NT2/D1 (cell line): ENCODE measurements at places on chromosomes 11 and 22.

DNA sequence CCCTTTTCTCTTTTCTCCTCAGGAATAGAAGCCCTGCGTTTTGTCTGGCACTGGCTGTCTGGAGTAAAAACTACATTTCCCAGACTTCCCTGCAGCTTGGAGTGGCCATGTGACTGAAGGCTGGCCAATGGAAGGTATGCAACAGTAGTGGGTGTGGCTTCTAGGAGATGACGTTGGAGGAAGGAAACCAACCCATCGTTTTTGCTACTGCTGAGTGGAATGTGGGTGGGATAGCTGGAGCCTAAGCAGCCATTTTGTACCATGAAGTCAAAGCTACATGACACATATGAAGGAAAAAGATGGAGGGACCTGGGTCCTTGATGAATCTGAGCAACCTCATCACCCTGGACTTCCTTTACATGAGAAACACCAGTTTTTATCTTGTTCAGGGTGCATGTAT lies 19.6 kb downstream of the FGF3 start:
- peak; percentile 70 for DNase-seq

- no peak for DNase-seq
Observed at GRCh38 chr11:36501236-36501635, 8.8 kb downstream of the TRAF6 start.

- DNase-seq, result no peak
Observed at GRCh38 chr11:83115026-83115425, 41.9 kb upstream of the PCF11 start.

DNA sequence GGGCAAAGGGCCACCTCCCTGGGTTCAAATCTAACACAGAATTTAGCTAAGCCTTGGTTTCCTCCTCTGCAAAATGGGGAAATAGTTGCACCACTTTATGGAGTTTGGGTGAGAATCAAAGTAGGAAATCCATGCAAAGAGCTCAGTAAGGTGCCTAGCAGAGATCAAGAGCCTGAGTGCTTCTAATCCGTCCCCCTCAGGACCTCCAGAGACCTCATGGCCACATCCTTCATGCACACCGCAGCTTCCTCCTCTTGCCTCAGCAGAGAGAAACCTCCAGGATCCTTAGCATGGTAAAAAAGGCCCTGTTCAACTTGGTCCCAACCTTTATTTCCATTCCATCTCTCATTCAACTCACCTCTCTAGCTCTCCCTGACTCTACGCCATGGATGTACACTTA lies 37.8 kb upstream of the NAV2 start:
- DNase-seq, result no peak

DNA sequence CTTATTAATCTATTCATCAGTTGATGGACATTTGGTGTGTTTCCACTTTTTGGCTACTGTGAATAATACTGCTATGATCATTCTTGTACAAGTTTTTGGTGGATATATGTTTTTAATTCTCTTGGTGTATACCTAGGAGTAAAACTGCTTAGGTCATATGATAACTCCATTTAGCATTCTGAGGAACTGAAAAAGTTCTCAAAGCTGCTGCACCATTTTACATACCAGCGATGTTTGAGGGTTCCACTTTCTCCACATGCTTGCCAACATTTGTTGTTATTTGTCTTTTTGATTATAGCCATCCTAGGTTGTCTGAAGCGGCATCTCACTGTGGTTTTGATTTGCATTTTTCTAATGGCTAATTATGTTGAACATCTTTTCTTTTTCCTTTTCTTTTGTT lies 4.1 kb upstream of the ACER3 start:
- no peak for DNase-seq

DNA sequence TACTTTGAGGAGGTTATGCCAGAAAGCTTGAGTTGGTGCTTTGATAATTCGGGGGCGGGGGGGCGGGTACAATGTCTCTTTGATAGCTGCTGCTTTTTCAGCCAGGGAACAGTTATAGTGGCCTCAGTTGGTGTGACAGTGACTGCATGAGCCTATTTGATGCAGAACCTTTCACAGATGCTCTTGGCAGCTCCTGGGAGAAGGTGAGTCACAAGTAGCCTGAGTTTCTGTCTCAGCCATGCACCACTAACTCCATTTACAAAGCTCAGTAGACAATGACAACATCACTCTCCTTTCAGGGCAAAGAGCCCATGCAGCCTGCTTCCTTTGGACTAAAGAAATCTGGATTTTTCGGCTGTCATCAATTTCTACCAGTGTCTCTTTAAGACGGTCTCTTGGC lies 42.1 kb upstream of the SEZ6L start:
- DNase-seq, result no peak

- no peak for DNase-seq
Observed at GRCh38 chr22:50169774-50170341, 673 bp upstream of the PANX2 start.

GRCh38 chr11:36093548-36093947 lies 149.7 kb downstream of the LDLRAD3 start:
- DNase-seq, result no peak

DNA sequence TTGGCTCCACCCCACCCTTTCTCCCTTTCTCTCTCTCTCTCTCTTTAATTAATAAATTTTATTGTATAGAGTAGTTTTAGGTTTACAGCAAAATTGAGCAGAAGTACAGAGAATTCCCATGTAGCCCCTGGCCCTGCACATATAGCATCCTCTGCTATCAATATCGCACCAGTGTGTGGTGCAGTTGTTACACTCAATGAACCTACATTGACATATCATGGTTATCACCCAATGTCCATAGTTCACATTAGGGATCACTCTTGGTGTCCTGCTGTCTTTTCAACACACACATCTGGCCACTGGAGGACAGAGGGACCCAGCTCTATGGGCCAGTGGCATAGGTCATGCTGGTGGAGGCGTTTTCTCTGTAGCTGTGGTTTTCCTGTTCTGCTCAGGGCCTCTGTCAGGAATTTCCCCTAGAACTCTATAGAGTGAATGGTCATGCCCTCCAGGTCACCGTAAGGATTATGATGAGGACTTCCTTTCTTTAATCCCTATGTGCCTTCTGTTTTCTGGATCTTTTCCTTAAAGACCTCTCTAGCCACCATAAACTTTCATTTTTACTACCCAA lies 98.2 kb upstream of the NAV2 start:
- DNase-seq, result no peak
